Erythroblast (primary cell): ENCODE measurements at places on chromosomes 3 and 15.
A peak's percentile ranks its signal among the peaks of the same experiment; 100 is the strongest.

GRCh38 chr3:133669949-133670524, 8.3 kb upstream of the TOPBP1 start:
- DNase-seq = no peak

DNA sequence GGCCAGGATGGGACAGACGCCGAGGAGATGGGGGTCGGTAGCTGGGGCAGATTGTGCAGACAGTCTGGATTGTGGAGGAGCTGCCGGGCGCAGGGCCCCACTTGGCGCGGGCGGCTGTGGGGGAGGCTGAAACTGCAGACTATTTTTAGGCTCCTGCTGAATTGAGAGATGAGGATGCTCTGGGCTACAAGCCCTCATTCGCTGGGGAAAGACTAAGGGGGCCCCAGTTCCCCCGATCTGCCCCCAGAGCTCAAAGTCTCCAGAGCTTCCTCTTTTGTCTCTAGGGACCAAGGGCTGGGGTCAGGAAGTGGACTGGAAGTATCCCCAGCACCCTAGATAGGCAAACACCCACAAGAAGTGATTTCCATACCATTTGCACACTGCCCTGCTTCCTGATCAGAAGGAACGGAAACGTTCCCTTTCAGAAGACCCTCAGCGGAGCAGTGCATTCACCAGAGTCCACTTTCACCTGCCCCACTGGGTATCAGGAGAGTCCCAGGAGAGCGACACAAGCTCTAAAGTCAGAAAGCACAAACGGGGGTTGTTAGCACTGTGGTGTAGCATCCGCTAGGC, 29.7 kb downstream of the SEMA7A start:
- DNase-seq = no peak

DNA sequence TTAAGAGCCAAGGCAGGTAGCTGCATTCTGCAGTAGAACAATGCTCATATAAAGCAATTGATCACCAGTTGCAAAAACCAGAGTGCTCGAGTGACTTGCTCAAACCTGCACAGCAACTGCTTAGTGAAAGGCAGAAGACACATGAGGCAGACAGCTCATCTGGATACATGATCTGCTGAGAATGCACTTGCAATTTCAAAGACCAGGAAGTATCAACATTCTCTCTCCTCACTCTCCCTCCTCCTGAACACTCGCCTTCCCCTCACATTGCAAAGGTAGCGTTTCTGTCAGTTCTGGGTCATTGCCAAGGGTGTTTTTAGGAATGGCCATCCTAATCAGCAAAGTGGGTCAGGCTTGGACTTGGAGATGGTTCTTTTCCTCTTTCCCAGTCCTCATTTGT, 61.0 kb downstream of the BFSP2 start:
- no peak for DNase-seq

GRCh38 chr3:179299999-179300613, 22.7 kb upstream of the ZNF639 start:
- DNase-seq = no peak

DNA sequence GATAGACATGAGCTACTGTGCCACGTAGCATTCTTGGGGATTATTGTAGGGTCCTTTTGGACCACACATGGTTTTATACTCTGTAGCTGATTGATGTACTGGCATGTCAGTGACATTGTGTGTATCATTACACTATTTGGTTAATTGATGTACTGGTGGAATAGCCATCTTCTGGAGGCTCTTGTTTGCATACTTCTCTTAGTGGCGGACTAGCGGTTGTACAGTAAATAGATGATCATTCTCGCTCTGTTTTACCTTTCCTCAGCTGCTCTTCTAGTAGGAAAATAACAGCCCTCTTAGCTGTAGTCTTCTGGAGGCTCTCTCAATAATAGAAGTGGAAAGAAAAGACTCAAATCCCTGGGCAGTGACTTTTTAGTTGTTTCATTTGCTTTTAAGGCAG, 24.8 kb downstream of the IGF1R start:
- DNase-seq = no peak

DNA sequence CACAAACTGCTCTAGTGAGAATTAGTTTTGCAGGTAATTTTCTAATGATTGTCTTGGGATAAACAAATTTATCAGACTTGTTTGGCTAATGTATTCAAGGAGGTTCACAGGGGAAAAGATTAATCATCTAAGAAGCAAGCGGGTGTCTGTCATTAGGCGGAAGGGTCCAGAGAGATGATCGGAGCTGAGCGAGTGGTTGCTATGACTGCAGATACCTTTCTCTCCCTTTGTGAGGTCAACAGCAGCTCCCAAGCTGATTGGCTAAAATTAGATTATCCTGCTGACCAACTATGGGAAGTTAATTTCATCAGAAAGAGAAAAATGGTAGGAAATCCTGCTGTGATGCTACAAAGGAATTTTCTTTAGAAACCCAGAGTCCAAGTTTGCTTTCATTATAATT, 276.0 kb downstream of the SOX2 start:
- no peak for DNase-seq

DNA sequence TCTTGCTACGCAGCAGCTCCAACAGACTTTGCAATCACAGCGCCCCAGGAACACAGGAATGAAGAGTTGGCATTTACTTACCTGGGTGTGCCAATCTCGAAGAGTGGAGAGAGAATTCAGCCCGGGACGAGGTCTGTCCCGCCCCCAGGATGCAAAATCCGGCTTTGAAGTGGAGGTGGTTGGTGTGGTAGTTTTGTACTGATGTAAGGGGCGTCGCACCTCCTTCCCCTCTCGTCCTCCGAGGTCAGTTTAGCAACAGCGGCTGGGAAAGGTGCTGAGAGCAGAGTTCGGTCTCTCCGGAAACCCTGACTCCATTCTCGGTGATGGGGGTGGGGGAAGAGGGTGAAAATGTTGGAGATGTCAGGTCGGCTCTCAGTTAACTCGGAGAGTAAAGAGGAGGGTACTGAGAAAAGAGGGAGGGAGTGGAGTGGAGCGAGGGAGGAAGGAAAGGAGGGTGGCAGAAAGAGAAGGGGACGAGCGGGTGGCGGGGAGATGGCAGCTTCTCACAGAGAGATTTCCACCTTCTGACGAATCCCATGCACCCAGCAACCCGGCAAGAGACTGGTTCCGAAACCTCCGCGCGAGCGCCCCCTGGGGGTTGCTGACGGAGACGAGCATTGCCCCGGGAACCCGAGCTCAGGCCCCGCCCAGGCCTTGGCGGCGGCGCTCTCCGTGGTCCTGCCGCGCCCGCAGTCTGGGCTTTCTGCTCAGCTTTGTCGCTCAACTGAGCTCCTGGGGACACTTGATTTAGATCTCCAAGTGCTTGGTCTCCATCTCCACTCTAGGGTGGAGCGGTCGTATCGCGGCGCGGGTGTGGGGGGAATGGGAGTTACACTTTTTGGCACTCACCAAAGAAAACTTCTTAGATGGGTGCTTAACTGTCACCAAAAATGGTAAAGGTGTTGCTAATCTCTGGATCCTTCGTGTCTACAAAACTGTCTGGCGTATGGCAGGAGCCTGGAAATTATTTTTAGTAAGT, at the start of gene CPNE4:
TSS of gene CPNE4 (minus strand) at position 529 of the 979 bp plus-strand sequence.
- peak; percentile 89 for DNase-seq

- no peak for DNase-seq
Observed at GRCh38 chr3:162082516-162082915, 585.9 kb downstream of the OTOL1 start.

- DNase-seq = no peak
Observed at GRCh38 chr3:184823990-184824389, 12.0 kb downstream of the VPS8 start.

- DNase-seq = no peak
Observed at GRCh38 chr3:85697156-85697555, 738.4 kb downstream of the CADM2 start.

DNA sequence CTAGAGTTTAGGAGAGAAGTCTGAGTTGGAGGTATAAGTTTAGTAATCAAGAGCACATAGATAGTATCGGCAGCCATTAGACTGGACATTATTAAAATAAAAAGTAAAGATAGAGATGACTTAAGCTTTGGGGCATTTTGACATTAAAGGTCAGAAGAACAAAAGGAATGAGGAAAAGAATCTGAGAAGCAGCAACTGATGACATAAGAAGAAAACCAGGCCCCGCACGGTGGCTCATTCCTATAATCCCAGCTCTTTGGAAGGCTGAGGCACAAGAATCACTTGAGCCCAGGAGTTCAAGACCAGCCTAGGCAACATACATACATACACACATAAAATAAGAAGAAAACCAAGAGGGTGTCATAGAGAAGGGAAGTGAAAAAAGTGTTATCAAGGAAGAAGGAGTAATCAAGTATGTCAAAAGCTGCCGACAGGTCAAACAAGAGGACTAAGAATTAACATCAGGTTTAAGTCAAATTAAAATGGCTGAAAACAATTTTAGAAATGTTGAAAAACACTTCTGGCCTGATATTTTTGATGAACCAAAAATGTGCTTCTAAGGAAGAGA, 38.9 kb downstream of the ACAP2 start:
- DNase-seq = no peak
